ENCODE measurements at places on chromosomes 13 and 19.

DNA sequence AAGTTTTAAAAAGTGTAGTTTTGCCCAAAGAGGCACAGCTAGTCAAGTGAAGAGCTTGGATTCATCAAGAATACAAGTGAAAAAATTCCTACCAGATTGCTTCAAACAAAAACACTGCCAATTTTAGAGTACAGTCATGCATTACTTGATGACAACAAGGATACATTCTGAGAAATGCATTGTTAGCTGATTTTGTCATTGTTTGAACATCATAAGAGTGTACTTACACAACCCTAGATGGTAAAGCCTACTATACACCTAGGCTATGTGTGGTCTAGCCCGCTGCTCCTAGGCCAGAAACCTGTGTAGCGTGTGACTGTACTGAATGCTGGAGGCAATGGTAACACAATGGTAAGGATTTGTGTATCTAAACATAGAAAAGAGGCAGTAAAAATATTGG lies 41.1 kb downstream of the TMTC4 start:
- DNase-seq: no peak

DNA sequence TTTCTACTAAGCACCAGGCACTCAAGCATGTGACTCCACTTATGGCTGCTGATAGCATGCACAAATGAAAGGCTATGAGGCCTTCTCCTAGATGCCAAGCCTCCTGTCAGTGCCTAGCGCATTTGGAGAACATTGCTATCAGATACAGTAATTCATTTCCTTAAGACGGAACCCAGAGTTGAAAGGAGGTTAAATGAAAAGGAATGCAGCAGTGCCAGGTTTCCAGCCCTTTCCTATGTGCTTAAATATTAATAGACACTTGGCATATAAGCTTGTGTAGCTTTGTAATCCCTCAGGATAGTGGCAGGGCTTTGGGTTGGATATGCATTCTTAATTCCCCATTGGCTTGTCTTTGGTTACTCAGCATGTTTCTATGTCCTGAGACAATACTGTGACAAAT lies 140.1 kb upstream of the FRY start:
- no peak for DNase-seq

DNA sequence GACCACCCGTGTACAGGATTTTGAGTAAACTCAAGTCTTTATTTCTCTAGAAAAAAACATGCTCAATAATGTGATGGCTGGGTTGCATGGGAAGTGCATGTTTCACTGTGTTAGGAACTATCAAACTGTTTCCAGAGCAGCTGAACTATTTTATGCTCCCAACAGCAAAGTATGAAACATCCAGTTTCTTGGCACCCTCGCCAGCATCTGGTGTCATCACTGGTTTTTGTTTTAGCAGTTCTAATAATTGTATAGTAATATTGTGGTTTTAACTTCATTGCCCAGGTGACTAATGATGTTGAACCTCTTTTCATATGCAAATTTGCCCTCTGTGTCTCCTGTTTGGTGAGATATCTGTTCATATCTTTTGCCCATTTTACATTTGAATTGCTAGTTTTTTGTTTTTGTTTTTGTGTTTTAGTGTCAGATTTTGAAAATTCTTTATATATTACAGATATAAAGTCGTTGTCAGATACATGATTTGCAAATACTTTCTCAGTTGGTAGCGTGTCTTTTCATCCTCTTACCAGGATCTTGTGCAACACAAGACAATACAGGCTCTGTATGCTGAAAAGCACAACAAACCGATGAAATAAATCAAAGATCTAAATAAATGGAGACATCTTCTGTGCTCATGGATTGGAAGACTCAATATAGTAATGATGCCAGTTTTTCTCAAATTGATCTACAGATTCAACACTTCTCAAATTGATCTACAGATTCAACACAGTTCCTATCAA lies 87.8 kb downstream of the IPO5 start:
- no peak for DNase-seq

DNA sequence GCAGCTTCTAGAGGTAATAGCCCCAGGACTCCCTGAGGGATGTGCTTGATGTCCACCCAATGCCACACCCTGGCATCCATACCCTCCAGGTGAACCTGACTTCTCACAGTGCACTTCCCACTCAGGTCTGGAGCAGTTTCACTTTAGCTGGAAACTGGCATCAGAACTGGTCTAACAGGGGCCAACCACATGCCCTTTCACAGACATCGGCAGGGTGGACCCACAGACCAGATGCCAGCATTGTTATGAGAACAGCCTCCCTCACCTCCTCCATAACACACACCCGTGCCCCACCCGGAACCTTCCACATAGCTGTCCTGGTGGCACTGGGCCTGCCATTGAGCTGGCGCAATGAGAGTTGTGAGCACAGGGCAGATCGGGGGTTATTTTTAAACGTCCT lies 77.4 kb upstream of the GPR12 start:
- no peak for DNase-seq

DNA sequence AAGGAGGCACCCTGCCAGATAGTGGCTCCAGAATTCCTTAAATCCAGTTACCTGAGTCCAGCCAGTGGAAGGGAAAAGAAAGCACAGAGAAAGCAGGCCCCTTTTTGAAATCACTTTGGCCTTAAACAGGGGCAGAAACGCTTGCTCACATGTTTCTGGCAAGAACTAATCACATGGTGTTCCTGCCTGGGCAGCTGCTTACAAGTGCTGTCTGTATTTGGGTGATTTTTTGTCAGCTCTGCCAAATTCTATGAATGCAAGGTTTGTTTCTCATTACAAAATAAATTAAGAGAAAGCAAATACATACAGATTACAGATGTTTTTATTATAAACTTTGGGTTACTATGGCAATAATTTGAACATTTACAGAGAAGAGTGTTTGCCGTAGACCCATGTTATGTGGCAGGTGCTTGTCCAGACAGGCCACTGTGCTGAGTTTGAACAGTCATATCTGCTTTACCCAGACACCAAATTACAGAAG lies 1237.8 kb downstream of the SLITRK5 start:
- no peak for DNase-seq

DNA sequence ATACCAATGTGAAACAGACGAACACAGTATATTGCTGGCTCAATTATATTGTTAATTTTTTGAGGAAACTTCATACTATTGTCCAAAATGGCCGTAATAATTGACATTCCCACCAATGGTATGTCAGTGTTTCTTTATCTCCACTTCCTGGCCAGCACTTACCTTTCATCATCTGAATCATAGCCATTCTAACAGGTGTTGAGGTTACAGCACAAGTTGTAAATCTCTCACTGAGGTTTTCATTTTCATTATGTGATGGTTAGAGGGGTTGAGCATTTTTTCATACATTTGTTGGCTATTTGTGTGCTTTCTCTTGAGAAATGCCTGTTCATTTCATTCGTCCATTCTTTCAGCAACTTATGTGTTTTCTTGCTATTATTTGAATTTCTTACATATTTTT lies 824.0 kb downstream of the UQCRFS1 start:
- no peak for DNase-seq

DNA sequence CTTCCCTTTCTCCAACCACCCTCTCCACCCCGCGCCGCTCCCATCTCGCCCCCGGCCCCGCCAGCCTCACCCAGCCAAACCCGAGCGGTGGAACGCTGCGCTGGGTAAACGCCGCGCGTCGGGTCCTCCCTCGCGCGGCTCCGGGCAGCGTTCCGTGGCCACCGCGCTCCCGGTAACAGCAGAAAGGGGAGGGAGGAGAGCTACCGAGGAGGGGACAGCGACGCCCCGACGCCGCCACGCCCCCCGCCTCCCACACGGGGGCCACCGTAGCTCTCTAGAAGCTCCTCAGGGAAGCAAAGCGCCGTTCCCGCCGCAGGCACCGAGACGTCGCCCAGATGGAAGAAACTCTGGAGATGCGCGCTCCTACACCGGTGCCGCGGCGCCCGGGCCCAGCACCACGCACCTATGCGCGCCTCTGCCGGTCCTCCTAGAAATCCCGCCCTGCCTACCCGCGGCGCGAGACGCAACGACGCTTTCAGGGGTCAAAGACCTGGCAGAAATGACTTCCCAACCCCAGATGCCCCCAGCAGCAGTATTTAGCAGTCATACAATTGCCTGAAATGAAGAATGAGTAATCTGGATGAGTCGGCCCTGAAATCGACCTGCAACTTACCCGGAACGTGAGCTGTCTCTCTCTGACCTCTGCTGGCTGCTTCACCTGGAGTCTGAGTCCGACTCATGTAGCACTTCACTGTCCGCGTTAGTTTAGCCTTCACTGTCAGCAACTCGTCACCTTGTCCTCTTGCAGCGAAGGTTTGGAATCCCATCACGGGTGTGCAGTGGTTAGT lies at the start of gene RUBCNL:
RUBCNL (minus strand) TSS at position 189 of the 788 bp plus-strand sequence. CDS start 14,777 bp downstream, outside the sequence.
- peak; percentile 19 for DNase-seq

- no peak for DNase-seq
Measured at GRCh38 chr13:60679131-60679530, 282.1 kb downstream of the TDRD3 start.

- no peak for DNase-seq
Measured at GRCh38 chr19:41442473-41443355, at the start of gene ERICH4. ERICH4 (plus strand) TSS chr19:41443156; CDS start chr19:41443170, 14 bp downstream.

DNA sequence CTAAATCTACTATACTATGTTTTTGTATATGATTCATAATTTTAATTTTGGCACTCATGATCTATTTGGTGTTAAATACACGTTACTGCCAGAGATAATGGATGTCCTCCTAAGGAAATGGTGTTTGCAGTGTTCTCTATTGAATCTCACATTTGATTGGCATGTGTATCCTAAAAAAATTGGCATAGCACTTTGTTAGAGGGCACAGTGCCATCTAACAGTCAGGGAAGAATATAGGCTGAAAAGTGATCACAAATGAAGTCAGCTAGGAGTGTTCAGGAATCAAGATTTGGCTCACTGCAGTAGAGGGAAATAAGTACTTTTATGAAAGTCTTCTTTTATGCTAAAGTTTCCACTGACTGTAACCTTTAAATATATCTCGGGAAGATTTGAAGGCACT lies 624.6 kb downstream of the GPC6 start:
- DNase-seq: no peak

GRCh38 chr13:110382229-110382628 lies 75.1 kb downstream of the COL4A2 start:
- no peak for DNase-seq

GRCh38 chr13:68019901-68020300 lies 789.8 kb upstream of the PCDH9 start:
- no peak for DNase-seq

DNA sequence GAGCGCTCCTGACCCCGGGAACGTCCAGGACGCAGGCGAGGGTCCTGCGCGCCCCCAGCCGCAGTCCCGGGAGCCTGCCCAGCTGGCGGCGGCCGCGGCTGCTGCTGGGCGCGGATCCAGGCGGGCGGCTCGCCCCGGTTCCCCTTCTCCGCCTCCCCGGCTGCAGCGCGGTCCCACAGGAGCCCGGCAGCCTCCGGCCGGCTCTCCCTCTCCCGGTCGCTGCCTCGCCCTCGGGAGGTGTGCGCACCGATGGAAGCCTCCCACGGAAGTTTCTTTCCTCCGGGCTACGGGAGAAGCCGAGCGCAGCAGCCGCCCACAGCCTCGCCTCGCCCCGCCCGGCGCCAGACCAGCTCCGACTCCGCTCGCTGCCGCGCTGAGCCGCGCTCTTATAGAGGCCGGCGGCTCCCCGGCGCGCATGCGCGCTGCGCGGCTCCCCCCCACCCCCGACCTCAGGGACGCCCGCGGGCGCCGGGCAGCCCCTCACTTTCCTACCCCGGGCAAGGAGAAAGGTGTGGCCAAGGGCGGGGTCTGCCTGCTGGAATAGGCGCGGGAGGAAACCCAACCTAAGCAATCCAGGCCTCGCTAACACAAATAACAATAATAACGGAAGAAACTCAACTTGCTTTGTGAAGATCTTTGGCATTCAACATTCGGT lies at the start of gene SHISA2:
SHISA2 (minus strand) TSS at position 360 of the 655 bp plus-strand sequence. CDS start 1,041 bp downstream, outside the sequence.
- peak; percentile 85 for DNase-seq

GRCh38 chr19:3499738-3500428 lies 591 bp downstream of the DOHH start:
- DNase-seq: no peak

GRCh38 chr19:55447421-55448174 lies 4.5 kb upstream of the SHISA7 start:
- no peak for DNase-seq

GRCh38 chr13:41751277-41751676 lies 209.6 kb downstream of the VWA8 start:
- DNase-seq: peak; percentile 36

DNA sequence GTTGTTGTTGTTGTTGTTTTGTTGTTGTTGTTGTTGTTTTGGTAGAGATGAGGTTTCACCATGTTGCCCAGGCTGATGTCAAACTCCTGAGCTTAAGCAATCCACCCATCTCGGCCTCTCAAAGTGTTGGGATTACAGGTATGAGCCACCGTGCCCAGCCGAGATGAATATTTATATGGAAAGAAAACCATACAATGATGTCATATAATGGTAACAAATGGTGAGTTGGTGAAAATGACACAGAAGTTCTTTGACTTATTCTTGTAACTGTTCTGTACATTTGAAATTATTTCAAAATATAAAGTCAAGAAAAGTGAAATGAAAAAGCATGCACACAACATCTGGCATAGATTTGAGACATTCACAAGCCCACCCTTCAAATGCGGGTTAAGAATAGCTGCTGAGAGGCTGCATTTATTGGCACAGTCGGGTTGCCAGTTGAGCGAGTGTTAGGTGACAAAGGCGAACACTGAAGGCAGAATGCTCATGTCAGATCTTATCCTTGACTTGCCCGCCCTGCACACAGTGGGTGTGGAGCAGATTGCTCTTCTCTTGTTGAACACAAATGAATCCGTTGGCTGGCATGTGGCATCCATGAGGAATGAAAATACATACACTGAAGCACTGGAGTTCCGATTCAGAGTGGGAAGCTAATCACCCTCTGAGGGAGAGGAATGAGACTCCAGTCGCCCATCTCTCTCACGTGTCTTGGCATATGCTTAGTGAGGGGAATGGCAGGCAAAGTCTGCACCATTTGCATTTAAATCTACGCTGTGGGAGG lies 15.8 kb upstream of the UBE2S start:
- DNase-seq: no peak

DNA sequence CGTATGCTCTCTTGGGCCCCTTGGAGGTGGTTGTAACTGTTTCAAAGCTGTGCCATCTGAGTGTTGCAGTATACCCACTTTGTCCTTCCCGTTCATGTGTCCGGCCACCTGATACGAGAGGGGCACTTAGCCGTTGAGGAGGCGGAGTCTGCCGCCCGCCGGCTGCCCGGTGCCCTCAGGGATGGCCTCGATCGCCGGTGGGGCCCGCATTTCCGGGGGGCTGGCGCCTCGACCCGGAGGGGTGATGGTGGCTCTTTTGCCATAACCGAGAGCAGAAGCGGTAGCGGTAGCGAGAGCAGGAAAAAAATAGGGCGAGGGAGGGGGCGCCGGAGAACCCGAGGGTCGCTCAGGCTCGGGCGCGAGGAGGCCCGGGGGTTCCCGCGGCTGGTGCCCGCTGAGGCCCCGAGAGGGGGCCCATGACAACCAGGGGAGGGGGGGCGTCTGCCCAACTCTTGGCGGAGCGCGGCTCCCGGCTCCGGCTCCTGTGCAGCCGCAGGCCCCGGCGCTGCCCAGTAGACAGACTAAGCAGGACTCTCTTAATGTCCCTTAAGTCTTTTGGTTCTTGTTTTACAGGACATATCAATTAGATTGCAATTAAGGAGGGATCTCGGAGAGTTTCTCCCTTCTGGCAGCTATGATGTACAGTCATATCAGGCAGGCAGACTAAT lies 342.7 kb upstream of the SGCG start:
- DNase-seq: no peak
